Activated CD4-positive, CD25-positive, alpha-beta regulatory T cell treated with anti-CD3 and anti-CD28 coated beads, Interleukin-2, amount 50 U/mL, for 24 hours (primary cell): ENCODE measurements at places on chromosomes 2 and 18.

DNA sequence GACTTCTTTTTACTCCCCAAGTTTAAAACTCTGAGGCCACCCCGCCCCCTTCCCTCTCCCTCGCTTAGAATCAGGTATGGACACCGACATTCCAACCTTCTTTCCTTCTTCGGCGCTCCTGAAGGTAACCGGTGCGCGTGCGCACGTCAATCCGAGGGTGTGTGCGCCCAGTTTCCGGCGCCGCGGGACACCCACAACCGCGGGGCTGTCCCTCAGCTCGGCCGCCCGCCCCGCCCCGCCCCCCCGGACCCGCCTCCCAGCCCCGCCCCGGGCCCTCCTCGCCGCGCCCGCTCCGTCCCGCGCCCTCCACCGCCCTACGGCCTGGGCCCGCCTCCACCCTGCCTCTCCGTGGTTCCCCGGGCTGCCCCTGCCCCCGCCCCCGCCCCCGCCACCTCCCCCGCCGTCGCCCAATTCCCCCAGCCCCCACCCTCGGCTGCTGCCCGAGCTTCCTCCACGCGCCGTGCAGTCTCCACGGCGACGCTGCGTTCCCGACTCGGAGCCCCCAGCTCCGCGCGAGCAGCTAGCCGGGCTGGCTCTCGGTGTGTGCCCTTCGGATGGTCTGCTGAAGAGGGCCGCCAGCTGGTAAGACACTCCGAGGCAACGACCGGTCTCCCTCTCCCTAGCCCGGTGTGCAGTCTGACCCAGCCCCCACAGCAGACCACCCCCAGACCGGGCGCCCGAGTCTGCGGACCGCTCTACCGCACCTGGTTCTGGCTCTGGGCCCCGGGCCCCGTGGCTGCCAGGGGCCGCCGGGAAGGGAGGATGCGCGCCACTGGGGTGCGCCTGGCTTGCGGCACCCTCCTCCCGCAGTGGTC lies 635 bp downstream of the ERICH2 start:
- peak; percentile 82 for ATAC-seq

GRCh38 chr18:33123862-33124518 lies 316.5 kb downstream of the CCDC178 start:
- no peak for ATAC-seq

DNA sequence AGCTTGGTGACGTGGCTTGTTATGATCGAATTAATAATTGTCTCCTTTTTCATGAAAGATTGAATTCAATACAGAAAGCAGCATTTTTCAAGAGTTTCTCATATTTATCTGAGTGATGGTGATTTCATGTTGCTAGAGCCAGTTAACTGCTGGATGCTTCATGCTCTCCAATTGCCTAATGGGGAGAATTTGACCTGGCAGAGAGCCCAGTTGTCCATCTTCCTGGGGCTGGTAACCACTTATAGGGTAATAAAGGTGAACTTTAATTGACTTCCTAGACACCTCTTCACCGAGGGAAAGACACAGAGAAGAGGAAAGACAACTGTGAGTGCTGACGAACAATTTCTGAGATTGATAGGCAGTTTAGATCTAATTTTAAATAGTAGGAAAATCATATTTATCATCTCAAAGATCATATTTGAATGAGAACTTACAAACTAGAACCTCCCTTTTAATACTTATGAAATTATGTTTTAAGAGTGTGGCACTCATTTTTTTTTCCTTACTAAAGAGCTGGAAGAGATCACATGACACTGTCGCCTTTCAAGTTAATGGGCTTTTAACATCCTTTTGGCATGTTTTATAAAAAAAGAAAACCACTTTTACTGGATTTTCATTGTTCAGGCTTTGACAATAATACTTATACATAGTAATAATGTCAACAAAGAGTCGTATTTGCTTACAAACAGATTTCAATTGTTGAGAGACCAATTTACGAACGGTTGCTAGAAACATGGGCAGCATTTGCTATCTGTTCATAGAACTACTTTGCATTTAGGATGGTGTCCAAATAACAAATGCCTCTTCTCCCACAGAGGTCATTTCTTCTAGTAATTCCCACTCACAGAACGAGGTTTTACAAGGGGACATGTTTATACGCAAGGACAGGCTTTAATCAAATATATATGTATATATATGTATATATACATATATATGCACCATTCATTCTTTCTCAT lies 153.3 kb downstream of the RAPGEF4 start:
- ATAC-seq, result no peak

DNA sequence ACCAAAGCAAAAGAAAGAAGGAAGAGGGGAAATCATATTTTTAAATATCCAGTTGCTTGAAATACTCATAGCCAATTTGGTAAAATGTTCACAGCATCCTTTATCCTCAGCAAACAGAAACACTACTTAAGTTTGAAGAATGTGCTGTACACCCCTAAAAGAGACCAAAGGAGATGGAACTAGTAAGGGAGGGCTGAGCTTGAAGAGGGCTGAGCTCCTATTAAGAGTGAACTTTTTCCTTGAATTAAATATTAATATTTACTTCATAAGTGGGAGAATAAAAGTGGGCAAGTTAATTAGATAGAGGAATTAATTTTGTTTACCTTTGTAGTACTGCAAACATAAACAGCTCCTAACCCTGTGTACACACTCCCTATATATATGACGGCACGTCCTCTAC lies 7.0 kb downstream of the EVX2 start:
- no peak for ATAC-seq

GRCh38 chr2:147569426-147569825 lies 275.4 kb upstream of the ACVR2A start:
- ATAC-seq, result no peak

DNA sequence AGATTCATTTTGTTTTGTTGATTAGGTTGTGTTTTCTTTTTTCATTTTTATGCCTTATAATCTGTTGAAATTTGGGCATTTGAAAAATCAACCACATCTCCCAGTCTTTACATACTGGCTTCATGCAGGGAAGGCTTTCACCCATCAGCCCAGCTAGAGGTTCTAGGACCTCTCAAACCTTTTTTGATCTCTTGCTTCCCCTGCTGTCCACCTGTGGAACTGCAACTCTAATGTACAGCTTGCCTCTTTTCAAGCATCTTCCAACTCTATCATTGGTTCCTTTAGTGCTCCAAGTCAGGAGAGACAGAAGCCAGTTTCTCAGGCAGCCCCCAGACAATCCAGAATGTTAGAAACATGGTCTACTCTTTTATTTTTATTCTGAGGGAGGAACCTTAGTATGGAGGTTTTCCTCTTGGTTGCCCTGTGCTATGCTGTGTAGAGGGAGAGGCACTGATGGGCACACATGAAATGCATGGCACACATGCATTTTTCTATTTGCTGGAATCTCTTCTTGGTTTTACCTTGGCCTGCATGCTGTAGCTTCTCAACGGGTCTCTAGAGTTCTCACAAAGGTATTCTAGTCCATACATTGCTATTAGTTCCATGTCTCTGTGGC lies 107.2 kb upstream of the L3MBTL4 start:
- ATAC-seq, result no peak

DNA sequence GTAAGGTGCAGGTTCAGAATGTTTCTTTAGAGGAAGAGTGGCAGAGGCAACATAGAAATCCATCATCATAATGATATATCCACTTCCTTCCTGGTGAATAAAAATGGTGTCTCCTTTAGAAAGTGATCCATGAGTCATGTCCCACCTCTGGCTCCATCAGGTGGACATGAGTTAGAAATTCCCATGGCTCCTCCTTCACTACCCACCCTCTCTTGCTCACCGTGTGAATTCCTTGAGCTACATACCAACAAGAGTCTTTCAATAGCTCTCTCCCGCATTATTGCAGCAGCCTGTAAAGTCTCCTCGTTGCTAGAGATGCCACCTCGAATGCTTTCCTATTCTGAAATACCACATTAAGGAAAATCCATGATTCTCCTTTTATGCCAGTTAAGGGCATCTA lies 317.6 kb downstream of the LNPK start:
- ATAC-seq, result no peak

DNA sequence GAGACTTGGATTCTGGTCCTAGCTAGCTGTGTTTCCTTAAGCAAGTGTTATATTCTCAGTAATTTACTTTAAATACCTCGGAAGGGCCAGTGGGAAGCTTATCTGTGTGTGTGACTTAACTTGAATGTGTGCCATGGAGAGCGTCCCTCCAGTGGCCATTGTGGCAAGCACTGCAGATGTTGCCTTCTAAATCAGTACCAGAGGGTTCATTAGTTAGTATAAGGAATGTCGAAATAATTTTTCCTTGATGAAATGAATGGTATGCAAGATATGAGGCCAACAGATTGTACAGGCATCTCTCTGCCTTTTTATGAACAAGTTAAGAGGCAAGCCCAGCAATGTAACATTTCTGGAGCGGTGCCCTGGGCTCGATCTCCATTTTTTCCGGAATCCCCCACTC lies 52.0 kb downstream of the FBXO36 start:
- no peak for ATAC-seq

DNA sequence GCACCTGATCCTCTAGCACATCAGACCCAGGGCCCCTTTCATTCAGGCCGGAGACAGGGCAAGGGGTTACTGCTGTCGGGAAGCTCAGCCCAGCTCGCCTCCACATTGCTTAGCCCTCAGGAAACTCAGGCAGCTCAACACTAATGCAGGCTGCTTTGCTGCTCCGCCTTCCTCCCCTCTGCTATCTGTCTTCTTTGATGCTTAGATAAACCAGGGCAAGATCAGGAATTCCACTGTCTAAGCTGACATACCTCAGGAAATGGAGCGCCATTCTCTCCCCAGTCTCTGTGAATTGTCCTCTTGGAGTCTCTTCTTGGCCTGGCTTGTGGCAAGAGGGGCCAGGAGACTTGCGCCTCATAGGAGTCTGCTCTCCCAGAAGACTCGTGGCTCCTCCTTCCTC lies 25.5 kb upstream of the EXOC6B start:
- no peak for ATAC-seq

- no peak for ATAC-seq
Measured at GRCh38 chr2:46390036-46390435, 89.3 kb upstream of the TMEM247 start.

DNA sequence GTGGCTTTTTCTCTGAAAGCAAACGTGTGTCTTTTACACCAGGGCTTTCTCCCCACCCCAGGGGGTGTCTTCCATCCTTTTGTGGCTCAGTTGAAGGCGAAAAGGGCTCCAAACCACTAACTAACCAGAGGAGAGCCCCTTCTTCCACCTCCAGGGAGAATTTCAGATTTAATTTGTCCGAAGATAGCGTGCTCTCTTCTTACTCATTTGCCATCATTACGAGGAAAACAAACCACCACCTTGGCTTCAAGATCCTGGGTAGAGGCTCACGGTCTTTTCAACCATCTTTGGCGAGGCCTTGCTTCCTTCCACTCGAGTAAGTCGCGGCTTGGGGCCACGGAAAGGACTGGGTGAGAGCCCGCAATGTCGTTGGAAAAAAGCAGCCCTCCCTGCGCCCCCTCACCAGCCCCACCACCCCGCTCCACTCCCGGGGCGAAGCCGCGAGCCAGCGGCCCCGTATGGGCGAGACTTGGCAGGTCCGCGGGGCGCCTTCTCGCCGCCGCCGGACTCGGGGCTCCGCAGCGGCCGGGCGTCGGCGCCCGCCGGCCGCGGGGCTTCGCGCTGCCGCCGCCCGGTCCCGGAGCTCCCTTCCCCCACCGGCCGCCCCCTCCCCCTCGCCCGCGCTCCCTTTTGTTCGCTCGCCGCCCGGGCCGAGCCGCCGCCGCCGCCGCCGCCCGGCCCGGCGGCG lies 1.7 kb upstream of the ZNF532 start:
- peak; percentile 30 for ATAC-seq

- ATAC-seq, result no peak
Measured at GRCh38 chr18:48003426-48004349, 73.2 kb upstream of the SMAD2 start.

GRCh38 chr18:29188760-29189159 lies 1011.8 kb upstream of the CDH2 start:
- no peak for ATAC-seq

DNA sequence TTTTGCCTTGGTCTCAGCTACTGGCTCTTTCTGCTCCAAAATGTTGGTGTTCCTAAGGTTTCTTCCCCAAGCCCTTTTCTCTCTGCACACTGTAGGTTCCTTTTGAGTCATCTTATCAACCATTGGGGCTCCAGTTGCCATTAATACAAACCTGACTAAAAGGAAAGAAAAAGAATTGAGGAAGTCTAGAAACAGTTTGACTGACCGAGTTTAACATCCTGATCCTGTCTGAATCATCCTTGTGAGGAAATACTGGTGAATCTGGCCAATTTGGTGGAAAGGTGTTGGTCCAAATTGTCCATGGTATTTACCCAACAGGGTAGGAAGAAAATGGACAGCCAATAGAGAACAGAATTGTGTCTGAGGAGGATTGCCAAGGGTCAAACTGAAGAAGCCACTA lies 38.3 kb downstream of the CRYGD start:
- no peak for ATAC-seq

DNA sequence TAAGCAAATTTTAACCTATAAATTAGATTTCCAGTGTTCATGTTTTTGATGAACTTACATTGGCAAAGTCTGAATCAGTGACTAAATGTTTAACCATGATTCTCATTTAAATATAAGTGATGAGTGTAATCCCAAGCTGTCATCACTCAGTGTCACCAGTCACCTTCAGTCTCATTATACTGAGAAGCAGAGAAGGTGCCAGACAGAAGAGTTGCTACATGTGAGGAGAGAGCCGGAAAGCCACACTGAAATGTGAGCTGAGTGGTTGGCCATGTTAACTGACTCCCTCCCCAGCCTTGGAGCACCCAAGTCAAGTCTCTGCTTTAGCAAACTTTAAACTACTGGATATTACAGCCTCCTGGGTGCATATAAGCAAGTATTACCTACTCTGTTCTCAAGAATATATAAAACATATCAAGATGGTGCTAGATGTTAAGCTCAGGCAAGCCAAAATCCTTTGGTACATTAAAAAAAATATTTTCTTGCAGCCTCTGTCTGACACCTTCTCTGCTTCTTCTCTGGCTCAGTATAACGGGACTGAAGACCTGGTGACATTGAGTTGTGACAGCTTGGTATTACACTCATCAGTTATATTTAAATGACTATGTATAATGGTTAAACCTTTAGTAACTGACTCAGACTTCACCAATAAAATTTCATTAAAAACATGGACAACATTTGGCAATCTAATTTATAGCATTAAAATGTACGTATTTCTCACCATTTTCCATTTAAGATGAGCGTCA lies 75.8 kb upstream of the MAP3K20 start:
- no peak for ATAC-seq

GRCh38 chr2:8648441-8649213 lies 33.2 kb upstream of the ID2 start:
- ATAC-seq, result no peak

GRCh38 chr2:17541531-17541950 lies 1.0 kb downstream of the VSNL1 start:
- no peak for ATAC-seq
